ENCODE measurements at places on chromosomes 6 and 20. TPM values are rescaled to one million over a fixed set of nuclear protein-coding genes. Genes with fewer than 3 reads are reported as not detected.

GRCh38 chr20:44792796-44793195, 17.6 kb downstream of the RIMS4 start:
- no peak for DNase-seq

DNA sequence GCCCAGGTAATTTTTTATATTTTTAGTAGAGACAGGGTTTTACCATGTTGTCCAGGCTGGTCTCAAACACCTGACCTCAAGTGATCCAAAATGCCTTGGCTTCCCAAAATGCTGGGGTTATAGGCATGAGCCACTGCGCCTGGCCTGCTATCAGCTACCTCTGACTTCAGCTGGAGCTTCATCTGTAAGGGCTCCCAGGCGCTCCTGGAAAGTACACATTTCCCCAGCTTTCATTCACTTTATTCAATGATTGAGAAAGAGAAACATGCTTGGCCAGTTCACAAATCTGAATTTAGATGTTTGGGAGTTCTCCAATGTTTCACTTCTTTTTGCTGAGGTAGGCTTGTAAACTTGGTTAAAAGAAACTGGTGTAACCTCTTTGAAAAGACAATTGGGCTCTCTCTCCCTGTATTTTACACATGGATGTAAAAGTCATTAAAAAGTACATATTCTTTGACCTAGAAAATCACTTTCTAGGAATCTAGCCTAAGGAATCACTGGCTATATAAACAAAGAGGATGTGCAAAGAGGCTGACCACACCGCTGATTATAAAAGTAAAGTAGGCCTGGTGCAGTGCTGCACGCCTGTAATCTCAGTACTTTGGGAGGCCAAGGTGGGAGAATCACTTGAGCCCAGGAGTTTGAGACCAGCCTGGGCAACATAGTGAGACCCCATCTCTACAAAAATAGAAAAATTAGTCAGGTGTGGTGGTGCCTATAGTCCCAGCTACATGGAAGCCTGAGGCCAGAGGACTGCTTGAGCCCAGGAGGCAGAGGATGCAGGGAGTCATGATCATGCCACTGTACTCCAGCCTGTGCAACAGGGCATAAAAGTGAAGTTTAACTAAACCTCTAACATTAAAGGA, 128.9 kb downstream of the BACH2 start:
- no peak for DNase-seq

VIP gene
- total RNA-seq = 17.0 TPM

DNA sequence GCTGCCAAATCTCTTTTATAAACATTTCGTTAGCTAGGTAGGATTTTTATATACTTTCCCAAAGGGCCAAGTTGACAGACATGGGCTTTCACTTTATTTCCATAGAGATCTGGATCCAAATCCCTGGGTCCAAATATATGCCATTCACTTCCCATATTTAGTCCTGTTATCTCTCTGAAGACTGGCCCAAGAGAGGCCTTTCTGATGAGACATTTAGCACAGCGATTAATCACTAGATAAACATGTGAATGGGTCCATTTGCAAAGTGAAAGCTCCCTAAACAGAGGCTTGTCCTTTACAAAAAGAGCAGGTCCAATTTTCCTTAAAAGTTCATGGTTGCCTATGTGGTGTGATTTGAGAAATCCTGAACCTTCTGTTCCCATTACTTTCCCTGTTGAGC, 132.6 kb downstream of the TRMT11 start:
- DNase-seq = no peak

- DNase-seq = no peak
These were observed 23.8 kb upstream of the SAMHD1 start for GRCh38 chr20:36975099-36975818.

- DNase-seq = no peak
These were observed at the start of gene TFAP2B for GRCh38 chr6:50818673-50819072. Gene TFAP2B (plus strand): TSS chr6:50818871. CDS start chr6:50818892, 21 bp downstream.

GRCh38 chr6:17448165-17448564, 54.8 kb downstream of the CAP2 start:
- no peak for DNase-seq

DNA sequence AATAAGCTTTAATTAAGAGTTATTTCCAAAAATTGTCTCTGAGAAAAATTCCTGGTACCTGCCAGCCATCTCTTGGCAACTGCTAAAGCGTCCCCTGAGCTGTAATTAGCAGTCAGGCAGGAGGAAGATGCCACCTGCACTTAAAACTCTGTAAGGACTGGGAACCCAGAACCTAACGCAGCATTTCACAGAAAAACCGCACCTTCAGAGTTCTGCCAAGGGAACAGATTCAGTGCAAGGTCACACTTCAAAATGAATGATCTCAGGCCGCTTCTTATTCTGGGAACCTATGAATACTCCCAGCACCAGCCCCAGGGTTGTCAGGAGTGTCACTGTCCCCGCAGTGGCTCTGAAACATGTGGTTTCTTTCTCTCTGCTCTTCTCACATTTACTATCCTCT, 36.7 kb downstream of the INSM1 start:
- DNase-seq = no peak

- no peak for DNase-seq
These were observed 101.7 kb downstream of the F13A1 start for GRCh38 chr6:6218759-6219085.

DNA sequence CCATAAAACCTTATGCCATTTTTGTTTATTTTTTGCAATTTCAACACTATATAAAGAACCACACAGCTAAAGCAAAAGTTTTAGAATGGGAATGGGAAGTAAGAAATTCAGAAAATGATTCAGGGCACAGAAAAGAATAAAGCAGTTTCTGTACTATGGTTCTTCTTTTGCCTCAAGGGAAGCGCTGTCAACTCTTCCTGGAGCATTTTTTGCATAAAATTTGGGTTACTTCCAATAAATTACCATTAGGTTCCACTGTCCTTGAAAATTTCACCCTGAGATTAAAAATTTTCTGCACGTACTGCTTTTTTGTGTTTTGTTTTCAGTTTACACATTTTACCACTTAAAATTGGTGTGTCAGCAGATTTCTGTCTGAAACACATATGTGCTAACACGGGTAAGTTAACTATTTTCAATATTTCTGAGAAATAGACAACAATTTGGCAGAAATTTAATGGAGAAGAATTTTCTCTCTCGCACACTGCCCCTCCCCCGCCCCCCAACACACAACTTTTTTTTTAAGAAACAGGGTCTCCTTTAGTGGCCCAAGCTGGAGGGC, 79.6 kb downstream of the ADAT2 start:
- DNase-seq = no peak

GRCh38 chr6:158242071-158242606, 70.1 kb upstream of the TULP4 start:
- DNase-seq = no peak

- DNase-seq = no peak
These were observed 440.2 kb downstream of the RFPL4B start for GRCh38 chr6:112787371-112787770.

- peak; percentile 97 for DNase-seq
These were observed 1.1 kb upstream of the ID1 start for GRCh38 chr20:31603822-31604566.

KCNK17 gene
- not detected for total RNA-seq

GRCh38 chr6:4511641-4512020, 264.6 kb upstream of the CDYL start:
- peak; percentile 87 for DNase-seq

- no peak for DNase-seq
These were observed 55.1 kb downstream of the KIAA0408 start for GRCh38 chr6:127404133-127404532.

DNA sequence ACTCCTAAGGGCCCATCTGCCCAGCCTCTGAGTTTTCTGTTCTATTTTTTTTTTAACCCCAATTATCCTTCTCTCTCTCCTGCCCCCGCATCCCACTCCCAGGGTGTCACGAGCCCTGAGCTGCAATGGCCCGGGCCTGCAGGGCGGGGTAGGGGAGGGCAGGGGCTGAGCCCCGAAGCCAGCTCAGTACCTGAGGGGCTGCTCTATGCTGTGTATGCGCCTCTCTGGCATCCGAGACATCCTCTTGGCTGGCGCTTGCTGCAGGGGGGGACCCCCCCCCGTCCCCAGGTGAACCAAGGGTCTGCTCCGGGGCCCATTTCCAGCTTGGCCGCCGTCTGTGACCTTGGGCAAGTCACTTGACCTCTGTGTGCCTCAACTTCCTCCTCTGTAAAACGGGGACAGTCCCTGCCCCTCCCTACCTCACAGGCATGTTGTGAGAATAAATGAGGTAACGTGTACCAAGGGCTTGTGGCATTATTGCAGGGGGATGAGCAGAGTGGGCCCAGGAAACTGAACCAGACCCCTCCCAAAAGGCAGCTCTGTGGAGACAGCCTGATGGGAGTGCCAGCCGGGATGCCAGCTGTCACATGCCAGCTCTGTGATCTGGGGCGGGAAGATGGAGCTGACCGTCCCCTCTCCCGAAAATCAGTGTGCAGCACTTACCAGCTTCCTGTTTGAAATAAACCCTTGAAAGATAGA, 13.0 kb upstream of the MYL9 start:
- no peak for DNase-seq

DNA sequence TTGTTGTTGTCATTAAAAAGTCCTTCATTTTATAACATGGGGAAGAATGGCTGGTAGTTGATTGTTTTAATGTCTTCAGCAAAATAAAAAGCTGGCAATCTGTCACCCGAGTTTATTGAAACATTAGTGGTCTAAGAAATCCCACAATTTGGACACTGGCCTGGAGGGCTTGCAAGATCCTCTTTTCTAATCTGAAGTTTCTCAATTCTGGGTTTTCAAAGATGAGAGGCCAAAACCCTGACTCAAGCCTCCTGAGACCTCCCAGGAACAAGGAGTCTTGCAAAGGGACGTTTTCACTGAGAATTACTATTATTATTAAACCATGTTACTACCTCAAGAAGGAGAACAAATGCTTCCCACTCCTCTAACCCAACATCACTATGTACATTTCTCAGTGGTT, 19.5 kb downstream of the MAP1LC3A start:
- DNase-seq = no peak

GRCh38 chr6:704046-704445, 11.1 kb upstream of the EXOC2 start:
- DNase-seq = no peak

IL17A gene
- total RNA-seq = not detected

- no peak for DNase-seq
These were observed 131.2 kb downstream of the SH3BGRL2 start for GRCh38 chr6:79762370-79762769.

DNA sequence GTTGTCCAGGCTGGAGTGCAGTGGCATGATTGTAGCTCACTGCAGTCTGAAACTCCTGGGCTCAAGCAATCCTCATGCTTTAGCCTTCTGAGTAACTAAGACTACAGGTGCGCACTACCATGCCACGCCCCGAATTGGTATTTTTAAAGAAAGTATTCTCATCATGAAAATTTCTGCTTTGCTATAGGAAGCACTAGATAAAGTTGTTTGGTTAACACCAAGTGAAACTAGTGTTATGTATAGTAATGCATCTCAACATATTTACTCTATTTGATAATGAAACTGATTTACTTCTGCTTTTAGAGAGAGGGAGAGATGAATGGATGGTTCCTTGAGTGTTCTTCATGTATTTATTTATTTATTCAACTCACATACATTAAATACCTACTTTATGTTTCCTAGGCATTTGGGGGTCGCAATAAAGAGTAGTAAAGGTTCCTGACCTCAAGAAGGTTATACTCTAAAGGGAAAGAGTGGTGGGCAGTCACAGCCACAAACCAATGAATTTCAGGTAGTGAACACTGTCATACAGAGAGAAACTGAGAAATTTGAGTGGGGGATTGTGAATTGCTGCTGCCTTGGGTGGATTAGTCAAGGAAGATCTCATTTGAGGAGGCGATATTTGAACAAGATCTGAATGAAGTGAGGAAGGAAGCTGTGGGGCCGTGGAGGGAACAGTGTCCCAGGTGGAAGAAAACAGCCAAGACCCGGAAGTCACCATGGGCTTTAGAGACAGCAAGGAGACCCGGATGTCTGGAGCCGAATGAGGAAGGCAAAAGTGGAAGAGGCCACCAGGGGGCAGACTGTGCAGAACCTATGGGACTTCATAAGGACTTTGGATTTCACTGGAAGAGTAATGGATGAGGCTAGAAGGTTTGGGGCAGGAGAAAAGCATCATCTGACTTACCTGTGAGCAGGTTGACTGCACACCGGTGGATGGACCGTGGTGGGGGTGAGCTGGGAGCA, 185.6 kb downstream of the TSHZ2 start:
- no peak for DNase-seq

- no peak for DNase-seq
These were observed 40.0 kb downstream of the NUDT3 start for GRCh38 chr6:34352305-34352937.

DNA sequence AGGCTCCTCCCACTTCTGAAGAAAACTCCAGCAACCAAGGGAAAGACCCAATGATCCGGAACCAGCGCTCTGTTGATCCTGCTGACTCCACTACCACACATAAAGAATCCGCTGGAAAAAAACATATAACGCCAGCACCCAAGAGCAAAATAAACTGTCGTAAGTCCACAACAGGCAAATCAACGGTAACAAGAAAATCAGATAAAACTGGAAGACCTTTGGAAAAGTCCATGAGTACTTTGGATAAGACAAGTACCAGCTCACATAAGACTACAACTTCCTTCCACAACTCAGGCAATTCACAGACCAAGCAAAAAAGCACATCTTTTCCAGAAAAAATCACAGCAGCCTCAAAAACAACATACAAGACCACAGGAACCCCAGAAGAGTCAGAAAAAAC, 8.0 kb downstream of the MUCL3 start:
- no peak for DNase-seq
